ENCODE measurements at places on chromosomes 7 and 10.

DNA sequence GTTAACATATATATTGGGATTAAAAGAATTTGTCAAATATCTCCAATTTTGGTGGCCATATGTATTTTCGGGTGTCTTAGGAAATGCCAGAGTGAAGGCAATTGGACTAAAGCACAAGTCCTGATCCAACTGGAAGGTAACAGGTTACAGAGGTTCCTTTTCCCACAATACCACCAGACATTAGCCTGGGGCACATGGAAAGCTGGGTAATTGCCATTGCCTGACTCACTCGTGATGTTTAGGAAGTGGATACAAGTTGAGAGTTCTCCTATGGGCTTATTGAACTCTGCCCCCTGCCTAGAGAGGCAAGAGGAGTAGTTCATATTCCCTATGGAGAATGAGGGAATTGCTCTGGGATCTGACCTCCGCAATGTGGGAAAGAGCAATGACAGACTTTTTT is 5.7 kb downstream of the DNAH11 start:
- H3K27ac ChIP-seq, result no peak overlapping the region
- no peak overlapping the region for H3K4me3 ChIP-seq
- no peaks in the 10 kb centered on the region for H3K36me3 ChIP-seq
- no peaks in the 10 kb centered on the region for H3K27me3 ChIP-seq

- H3K4me1 ChIP-seq, result no peaks in the 10 kb centered on the region
- H3K36me3 ChIP-seq, result no peaks in the 10 kb centered on the region
- peak overlapping the region; percentile 92 for H3K27ac ChIP-seq
- H3K27me3 ChIP-seq, result no peaks in the 10 kb centered on the region
- H3K4me3 ChIP-seq, result peak overlapping the region; percentile 4
Measured at GRCh38 chr7:601595-602340, 82.1 kb upstream of the PDGFA start.

GRCh38 chr7:142788303-142789289 is 17.8 kb downstream of the PRSS2 start:
- no peak for DNase-seq
- no peaks in the 10 kb centered on the region for H3K27me3 ChIP-seq
- H3K4me3 ChIP-seq, result no peak overlapping the region
- no peaks in the 10 kb centered on the region for H3K36me3 ChIP-seq

DNA sequence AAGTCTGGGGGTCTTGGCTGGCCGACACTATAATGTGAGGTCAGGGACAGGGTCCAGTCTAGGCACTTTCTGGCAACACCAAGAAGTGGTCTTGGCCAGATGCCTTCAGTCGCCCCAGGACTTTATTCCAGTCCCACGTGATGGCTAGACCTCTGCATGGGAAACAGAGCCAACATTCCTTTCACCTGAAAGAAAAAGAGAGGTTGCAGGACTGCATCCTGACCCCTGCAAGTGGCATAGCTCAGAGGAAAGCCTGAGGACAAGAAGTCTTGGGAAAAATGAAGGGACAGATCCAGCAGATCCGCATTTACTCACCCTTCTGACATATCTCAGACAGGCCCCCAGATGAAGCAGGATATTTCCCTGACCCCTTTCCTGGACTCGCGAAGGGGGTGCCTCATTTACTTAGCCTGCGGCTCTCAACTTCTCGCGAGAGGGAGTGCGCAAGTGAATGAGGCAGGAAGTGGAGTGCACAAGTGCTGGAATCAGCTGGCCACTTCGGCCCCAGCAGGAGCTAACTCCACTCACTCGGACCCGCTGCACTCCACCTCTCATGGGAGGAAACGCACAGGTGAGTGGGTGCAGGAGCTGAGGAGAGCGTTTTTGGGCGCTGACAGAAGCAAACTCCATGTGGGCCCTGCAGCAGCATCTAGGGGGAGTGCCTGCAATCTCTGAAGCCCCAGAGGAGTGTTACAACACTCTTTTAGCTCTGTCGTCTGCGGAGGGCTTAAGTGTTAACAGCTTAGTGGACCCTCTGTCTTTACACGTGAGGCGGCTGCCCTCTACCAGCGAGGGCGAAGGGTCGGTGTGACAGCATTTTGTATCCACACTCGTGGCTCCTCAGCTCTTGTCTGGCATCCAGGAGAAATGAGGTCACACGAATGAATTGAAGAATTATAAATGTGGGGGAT is 916.2 kb upstream of the GHITM start:
- H3K36me3 ChIP-seq, result no peaks in the 10 kb centered on the region
- no peak overlapping the region for H3K4me3 ChIP-seq
- H3K27me3 ChIP-seq, result no peaks in the 10 kb centered on the region
- no peaks in the 10 kb centered on the region for H3K4me1 ChIP-seq
- no peak overlapping the region for H3K27ac ChIP-seq
- DNase-seq, result no peak

DNA sequence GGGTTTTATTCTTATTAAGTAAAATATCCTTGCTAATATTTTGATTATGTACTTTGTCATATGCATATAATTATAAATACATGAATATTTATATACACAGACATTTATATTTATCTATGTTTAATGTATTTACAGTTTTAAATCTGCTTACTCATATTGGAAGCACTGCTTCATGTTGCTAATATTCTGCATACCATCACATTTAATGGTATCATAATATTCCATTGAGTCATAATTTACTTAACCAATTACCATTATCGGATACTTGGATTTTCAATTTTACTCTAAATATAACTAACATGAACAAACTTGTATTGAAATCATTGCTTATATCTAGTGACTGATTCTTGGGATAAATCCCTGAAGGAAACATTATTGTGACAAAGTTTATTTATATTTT is 155.2 kb downstream of the MBL2 start:
- no peak for DNase-seq
- H3K4me3 ChIP-seq, result no peak overlapping the region
- no peaks in the 10 kb centered on the region for H3K36me3 ChIP-seq

Data from breast epithelium (tissue), 4 donors.